ENCODE measurements at places on chromosomes 6 and 20.

GRCh38 chr20:63955281-63955826 is 862 bp downstream of the UCKL1 start:
- DNase-seq = peak; percentile 42

- DNase-seq = no peak
Observed at GRCh38 chr6:163014736-163015135, 287.0 kb downstream of the PACRG start.

- DNase-seq = no peak
Observed at GRCh38 chr20:45882469-45883099, 1.6 kb downstream of the ZSWIM1 start.

DNA sequence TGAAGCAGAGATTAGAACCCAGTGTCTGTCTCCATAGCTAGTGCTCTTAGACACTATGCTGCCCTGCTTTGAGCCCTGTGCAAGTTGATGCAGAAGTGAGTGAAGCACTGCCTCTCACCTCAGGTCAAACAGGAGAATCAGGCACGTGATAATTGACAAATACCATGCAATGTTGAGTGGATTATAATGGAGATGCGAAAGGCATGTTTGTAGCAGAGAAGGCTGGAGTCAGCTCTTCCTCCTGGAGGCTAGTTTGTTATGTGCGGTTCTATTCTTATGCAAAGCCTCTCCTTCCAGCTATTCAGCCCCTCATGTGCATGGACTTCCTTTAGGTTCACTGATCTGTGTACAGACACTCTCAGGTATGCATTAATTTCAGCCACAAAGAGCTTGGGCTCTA is 108.5 kb downstream of the MANEA start:
- no peak for DNase-seq

DNA sequence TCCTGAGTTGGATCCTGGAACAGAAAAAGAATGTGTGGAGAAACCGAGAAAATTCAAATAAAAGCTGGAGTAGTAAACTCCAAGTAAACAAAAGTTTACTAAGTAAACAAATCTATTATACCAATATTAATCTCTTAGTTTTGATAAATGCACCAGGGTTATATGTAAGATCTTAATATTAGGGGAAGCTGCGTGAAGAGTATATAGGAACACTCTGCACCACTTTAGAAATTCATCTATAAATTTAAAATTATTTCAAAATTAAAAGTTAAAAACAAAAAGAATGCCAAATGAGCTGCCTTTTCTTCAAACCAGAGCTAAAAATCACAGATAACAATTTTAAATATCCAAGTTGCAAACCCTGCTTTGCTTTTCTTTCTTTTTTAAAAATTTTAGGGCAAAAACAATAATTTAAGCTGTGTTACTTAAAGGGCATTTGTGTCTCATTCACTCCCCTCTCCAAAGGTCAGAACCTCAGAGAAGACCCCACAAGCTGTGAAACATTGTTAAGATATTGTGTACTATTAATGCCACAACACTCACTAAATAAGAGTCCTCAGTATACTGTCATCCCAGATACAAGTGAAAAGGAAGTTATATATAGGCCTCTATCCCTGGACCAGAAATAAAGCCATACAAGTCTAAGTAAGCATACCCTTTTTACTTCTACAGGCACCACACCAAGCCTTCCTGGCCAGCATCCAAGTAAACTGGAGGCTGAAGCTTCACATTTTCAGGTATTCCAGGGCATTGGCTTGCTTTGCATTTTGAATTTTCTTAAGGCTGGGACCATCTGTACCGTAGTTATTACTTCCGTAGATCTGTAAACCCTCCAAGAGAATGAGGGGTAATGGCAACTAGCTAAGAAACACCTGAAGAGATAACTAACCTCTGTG is 7.0 kb downstream of the DNAAF9 start:
- no peak for DNase-seq

- DNase-seq = no peak
Observed at GRCh38 chr6:131917318-131917717, 33.9 kb downstream of the CCN2 start.

GRCh38 chr6:29502597-29502996 is 14.8 kb upstream of the MAS1L start:
- DNase-seq = no peak

- DNase-seq = no peak
Observed at GRCh38 chr20:7850775-7851490, 89.3 kb downstream of the HAO1 start.

- no peak for DNase-seq
Observed at GRCh38 chr20:22524393-22525015, 59.9 kb downstream of the FOXA2 start.

- no peak for DNase-seq
Observed at GRCh38 chr6:69820018-69820417, 23.2 kb upstream of the LMBRD1 start.

GRCh38 chr6:129638055-129638684 is 71.8 kb downstream of the ARHGAP18 start:
- DNase-seq = no peak

DNA sequence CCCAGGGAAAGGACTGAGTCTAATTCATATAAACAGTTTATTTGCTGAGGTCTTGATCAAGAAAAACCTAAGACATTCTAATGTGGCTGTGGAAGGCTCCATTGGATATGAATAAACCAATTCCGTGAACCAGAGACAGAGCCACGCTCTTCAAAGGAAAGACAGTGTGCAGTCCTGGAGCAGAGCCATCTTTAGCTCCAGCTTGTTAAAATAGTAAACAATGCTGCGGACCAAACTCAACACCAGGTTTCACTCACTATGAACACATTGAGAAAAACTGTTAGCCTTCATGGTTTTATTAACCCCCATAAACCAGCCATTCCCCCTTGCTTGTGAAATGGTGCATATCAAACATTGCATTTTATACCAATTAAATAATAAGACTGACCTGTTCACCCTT is 61.9 kb downstream of the COL9A1 start:
- DNase-seq = no peak

GRCh38 chr6:149565527-149566409 is at the start of gene GINM1:
GINM1 (plus strand) TSS chr6:149566375; CDS start chr6:149566415, 40 bp downstream.
- DNase-seq = peak; percentile 95

DNA sequence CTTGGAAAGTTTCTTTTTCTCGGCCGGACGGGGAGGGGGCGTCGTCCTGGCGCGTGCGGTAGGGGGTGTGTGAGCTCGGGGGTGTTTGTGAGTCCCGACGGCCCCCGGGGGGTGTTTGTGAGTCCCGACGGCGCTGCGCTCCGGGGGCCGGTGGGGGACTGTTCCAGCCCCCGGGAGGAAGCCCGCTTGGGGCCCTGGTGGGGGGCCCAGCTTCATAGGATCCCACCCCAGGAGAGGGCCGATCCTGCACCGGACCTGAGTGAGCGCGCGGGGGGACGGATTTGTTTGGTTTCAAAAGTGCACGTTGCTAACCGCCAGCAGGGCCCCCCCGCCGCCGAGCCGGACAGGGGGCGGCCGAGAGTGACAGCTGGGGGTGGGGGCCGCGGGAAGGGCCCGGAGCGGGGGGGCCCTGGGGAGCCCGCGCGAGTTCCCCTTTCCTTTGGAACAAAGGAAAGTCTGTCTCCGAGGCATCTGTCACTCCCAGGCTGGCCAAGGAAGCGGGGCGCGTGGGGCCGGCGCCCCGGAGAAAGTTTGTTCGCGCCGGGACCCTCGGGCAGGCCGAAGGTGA is 485 bp downstream of the TGIF2 start:
- peak; percentile 21 for DNase-seq

DNA sequence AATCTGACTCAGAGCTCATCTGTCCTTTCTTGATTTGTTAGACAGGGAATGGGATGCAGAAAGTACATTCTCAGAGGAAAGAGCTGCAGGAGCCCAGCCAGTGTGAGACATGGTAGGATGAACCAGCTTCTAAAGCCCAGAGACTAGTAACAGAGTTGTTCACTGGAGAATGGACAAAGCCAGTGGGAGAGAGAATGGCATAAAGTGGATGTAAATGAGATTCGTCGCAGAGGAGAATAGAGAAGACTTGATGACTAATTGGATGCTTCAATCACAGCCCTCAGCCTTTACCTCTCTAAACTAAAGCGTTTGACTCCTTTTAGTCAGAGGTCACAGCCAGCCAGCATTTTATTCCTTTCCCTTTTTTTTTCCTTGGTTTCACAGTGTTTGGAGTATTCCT is 25.5 kb upstream of the L3MBTL3 start:
- no peak for DNase-seq

- DNase-seq = peak; percentile 48
Observed at GRCh38 chr6:150894935-150895552, 29.5 kb downstream of the MTHFD1L start.

GRCh38 chr6:169556758-169557548 is 144.9 kb downstream of the WDR27 start:
- DNase-seq = peak; percentile 64

- DNase-seq = no peak
Observed at GRCh38 chr6:89436226-89436625, 3.3 kb downstream of the ANKRD6 start.

DNA sequence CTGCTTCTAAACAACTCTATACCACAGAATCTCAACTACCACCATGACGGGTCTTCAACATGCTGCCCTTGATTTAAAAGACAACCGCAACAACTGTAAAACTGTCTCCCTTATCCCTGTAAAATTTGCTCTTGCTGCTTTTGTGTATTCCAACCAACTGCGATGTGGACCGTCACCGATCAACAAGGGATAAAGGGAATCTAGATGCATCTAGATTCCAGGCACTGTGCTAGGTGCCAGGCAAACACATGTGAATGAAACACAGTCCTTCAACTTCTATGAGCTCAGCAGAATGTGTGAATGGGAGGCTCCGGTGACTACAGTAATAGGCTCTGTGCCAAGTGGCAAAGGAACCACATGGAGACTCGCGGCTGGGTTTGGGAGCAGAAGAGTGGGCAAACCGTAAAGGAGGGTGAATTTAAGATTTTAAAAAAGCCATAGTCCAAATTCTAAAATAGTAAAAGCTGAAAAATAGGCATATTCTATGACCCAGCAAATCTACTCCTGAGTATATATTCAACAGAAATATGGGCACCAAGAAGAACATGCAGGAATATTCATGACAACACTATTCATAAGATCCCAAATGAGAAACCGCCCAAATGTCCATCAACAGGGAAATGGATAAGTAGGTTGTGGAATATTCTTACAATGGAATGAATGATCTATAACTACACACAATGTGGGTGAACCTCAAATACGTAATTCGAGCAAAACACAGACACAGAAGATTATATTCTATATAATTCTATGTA is 3.7 kb upstream of the PRND start:
- no peak for DNase-seq

- peak; percentile 88 for DNase-seq
Observed at GRCh38 chr6:136643850-136644596, 93.8 kb upstream of the MAP7 start.

DNA sequence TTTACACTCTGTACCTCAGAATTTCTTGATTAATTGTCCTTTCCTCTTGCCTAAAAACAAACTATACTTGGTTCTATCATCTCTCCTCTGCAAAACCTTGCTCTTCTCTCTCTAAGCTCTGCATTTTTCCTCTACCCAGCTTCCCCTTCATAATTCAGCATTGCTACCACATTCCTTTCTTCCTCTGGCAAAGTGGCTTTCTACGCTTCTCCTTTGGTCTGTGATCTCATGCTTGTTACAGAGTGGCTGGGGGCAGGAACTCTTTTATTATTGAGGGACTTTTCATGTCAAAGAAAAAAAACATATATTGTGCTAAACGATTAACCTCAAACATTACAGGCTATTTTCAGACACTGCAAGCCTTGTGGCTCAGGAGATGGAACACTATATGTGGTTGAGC is 333.3 kb upstream of the KCNQ5 start:
- DNase-seq = no peak

DNA sequence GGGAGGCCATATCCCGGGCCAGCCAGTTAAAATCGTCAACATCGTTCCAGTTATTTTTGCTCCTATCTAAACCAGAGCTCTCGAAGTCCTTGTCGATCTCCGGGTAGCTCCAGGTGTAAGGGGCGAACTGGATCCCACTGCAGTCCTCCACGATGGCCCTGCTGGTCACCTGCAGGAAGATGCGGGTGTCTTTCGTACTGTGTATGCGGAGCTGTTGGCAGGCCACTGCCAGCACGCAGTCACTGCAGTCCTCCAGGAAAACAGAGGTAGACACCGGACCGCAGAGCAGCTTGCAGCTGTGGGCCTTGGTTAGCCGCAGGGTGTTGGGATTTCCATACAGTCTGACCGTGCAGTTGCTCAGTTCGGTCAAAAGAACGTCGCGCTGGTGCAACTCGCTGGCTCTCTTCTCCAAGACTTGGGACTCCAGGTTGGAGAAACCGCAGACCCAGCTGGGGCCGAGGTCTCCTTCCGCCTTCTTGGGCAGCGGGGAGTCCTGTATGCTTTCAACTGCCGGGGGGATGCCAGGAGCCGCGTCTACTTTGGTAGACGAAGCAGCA is 742 bp downstream of the TBCC start:
- DNase-seq = peak; percentile 43

DNA sequence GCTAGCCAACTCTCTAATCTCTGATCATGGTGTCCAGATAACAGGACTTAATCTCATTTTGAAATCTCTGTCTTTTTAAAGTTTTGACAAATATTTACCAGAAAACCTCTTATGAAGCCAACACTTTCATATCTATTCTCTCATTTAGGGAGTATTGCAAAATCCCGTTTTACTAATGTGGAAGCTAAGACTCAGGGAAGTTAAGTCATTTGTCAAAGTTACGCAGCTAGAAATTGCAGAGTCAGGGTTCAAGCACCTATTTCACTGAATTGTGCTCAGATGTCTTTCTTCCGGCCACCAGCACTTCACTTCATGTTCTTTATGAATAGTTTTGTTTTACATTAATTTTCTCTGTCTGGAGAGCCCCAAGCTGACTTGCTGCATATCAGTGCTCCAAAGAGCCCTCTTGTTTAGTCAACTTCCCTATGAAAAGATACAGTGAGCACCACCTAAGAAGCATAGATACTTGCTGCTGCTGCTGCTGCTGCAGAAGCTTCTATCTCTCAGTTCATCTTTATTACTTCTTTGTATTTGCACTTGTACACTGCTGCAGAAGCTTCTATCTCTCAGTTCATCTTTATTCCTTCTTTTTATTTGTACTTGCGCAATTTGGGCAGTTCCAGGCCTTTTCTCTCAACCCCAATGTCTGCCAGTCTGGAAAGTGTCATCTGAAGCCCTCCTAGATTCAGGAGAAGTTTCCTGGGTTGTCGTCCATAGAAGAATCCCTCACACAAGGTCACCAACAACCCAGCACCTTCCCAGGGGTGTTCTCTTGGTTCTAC is 329.7 kb downstream of the MAFB start:
- DNase-seq = no peak

- DNase-seq = no peak
Observed at GRCh38 chr20:48007351-48007750, 222.1 kb upstream of the SULF2 start.

- DNase-seq = no peak
Observed at GRCh38 chr6:31086788-31087440, 25.5 kb downstream of the C6orf15 start.

GRCh38 chr20:37229357-37229756 is 32.3 kb downstream of the GHRH start:
- DNase-seq = no peak

DNA sequence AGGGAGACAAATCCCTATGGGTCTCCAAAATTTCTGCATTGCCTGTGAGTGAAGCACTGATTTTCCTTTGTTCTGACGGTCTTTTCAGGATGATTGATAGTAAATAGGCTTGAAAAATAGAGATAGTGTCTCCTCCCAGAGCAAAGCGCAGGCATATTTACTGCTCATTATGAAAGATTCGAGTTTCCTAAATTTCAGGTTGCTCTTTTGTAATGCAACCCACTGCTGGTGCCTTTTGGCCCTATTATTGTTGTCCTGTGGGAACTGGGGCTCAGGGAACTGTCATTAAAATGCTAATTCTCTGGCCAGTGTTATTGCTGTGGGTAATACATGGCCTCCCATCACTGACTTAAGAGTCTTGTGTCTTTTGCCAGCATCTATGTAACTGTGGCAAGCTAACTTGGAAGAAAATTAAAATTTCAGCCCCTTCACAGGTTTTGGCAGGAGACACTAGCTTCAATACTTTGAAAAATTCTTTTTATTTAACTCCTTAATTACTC is 754.1 kb upstream of the MAP3K7 start:
- DNase-seq = no peak

Data from activated CD4-positive, alpha-beta T cell treated with anti-CD3 and anti-CD28 coated beads, Interleukin-2, amount 10 ng/mL, durations not matched to agents 7 days and 5 days (primary cell).